ENCODE measurements at places on chromosomes 1 and 21.

GRCh38 chr1:215001419-215002021 is 81.0 kb upstream of the KCNK2 start:
- no peak overlapping the region for H3K4me3 ChIP-seq
- no peaks in the 10 kb centered on the region for H3K36me3 ChIP-seq
- no peaks in the 10 kb centered on the region for H3K27me3 ChIP-seq
- no peaks in the 10 kb centered on the region for H3K4me1 ChIP-seq
- no peak overlapping the region for H3K27ac ChIP-seq

- H3K27me3 ChIP-seq: no peaks in the 10 kb centered on the region
- no peak for DNase-seq
- H3K4me3 ChIP-seq: no peak overlapping the region
- H3K4me1 ChIP-seq: no peaks in the 10 kb centered on the region
- H3K36me3 ChIP-seq: no peaks in the 10 kb centered on the region
- no peak overlapping the region for H3K27ac ChIP-seq
These were observed 159.7 kb downstream of the HIVEP3 start for GRCh38 chr1:41758904-41759548.

DNA sequence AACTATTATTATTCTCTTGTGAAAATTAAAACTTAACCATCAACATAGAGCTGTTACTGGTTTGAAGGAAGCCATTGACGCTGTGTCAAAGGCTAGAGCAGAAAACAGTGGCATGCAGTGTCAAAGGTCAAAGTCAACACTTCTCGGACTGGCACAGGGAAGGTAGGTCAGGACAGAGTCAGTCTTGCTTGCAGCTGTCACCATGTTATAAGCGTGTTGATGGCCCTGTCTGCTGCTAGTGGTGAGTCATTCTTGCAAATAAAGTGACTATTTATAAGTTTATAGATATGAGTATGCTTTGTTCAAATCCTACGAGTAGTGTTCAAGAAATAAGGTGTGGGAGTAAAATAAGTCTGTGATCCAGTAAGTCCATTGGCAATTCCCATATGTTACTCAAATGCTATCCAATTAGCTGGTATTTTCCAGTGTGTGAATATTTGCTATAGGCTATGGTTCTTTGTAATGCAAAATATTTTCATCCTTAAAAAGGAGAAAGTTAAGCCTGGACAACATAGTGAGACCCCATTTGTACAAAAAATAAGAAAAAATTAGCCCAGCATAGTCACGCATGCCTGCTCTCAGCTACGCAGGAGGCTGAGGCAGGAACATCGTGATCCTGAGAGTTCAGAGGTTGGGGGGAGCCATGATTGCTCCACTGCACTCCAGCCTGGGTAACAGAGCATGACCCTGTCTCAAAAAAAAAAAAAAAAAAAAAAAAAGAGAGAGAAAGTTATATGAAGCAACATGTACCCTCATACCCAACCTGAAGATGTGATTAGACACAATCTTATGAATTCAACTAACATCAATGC is 26.3 kb upstream of the TINAGL1 start:
- no peaks in the 10 kb centered on the region for H3K36me3 ChIP-seq
- H3K4me1 ChIP-seq: no peaks in the 10 kb centered on the region
- H3K27ac ChIP-seq: peak overlapping the region; percentile 34
- no peak overlapping the region for H3K4me3 ChIP-seq
- no peaks in the 10 kb centered on the region for H3K27me3 ChIP-seq

GRCh38 chr1:75129660-75129982 is 4.6 kb upstream of the LHX8 start:
- no peaks in the 10 kb centered on the region for H3K4me1 ChIP-seq
- no peak for DNase-seq

GRCh38 chr1:186188004-186188539 is 187.0 kb downstream of the TPR start:
- H3K36me3 ChIP-seq: no peaks in the 10 kb centered on the region
- no peak for DNase-seq
- H3K4me3 ChIP-seq: no peak overlapping the region

DNA sequence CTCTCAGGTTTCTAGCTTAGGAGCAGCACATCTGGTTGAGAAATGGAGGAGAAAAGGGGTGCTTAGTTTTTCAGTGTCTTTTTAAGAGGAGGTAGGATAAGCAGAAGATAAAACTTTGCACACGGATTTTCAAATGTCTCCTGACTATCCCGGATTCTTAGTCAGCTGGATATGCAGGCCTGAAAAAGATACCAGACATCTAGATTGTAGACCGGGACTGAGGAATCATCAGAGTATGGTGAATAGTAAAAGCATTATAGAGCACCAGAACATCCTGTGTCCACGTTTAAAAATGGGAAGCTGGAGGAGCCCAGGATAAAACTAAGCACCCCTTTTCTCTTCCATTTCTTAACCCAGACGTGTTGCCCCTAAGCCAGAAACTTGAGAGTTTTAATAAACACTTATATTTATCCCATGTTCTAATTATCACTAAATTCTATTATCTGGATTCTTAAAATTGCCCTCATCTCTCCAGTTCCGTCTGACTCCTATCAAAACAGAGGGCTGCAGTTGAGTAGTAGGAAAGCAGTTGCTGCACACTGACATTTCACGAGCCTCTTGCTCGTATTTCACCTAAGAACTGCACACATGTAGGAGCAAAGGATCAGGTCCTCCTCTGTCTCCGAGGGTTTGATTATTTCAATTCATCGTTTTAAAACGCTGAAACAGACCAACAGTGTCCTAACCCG is 609 bp downstream of the PIGK start:
- no peaks in the 10 kb centered on the region for H3K36me3 ChIP-seq
- peak overlapping the region; percentile 77 for H3K27ac ChIP-seq
- no peaks in the 10 kb centered on the region for H3K27me3 ChIP-seq
- peak overlapping the region; percentile 61 for H3K4me3 ChIP-seq
- no peak for DNase-seq
- no peaks in the 10 kb centered on the region for H3K4me1 ChIP-seq
